ENCODE measurements at places on chromosomes 16 and 17. TPM values are rescaled to one million over a fixed set of nuclear protein-coding genes. Genes with fewer than 3 reads are reported as not detected.

Gene UBALD2
- 2.9 TPM for total RNA-seq

Gene ETV4
- 1.9 TPM for total RNA-seq

Gene CD300LB
- not detected for total RNA-seq

Gene TNFRSF12A
- 480 TPM for total RNA-seq

Gene ADAD2
- 0.35 TPM for total RNA-seq

Gene C17orf78
- total RNA-seq: not detected

Gene ASPA
- total RNA-seq: 0.87 TPM
